ENCODE measurements at places on chromosomes 12 and 14. TPM values are rescaled to one million over a fixed set of nuclear protein-coding genes. Genes with fewer than 3 reads are reported as not detected.

PTGER2 gene
- under 0.01 TPM for total RNA-seq

MORN3 gene
- 0.49 TPM for total RNA-seq

LRTM2 gene
- total RNA-seq, result not detected

SLC38A2 gene
- total RNA-seq, result 247 TPM

CRIP2 gene
- total RNA-seq, result 200 TPM

All from bladder microvascular endothelial cell (primary cell).